ENCODE measurements at places on chromosomes 6 and 20.
A peak's percentile ranks its signal among the peaks of the same experiment; 100 is the strongest.

DNA sequence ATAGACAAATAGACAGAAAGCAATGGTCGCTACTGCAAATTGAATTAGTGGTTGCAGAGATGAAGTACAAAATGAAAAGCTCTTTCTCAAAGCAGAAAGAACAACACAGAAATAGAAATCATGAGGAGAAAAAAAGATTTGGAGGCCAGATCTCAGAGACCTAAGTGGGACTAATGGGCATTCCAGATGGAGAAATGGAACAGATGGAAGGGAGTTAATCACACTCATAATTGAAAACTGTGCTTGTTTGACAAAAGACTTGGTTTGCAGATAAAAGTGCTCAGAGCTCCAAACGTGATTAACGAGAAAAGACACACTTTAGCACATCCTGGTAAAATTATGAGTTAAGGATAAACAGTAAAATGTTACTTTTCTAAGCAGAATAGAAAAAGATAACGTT lies 58.1 kb upstream of the SNRPB2 start:
- no peak for DNase-seq

- DNase-seq = peak; percentile 37
Observed at GRCh38 chr20:40941133-40941610, 87.5 kb upstream of the TOP1 start.

GRCh38 chr6:79810871-79811270 lies 136.5 kb downstream of the ELOVL4 start:
- DNase-seq = peak; percentile 71

DNA sequence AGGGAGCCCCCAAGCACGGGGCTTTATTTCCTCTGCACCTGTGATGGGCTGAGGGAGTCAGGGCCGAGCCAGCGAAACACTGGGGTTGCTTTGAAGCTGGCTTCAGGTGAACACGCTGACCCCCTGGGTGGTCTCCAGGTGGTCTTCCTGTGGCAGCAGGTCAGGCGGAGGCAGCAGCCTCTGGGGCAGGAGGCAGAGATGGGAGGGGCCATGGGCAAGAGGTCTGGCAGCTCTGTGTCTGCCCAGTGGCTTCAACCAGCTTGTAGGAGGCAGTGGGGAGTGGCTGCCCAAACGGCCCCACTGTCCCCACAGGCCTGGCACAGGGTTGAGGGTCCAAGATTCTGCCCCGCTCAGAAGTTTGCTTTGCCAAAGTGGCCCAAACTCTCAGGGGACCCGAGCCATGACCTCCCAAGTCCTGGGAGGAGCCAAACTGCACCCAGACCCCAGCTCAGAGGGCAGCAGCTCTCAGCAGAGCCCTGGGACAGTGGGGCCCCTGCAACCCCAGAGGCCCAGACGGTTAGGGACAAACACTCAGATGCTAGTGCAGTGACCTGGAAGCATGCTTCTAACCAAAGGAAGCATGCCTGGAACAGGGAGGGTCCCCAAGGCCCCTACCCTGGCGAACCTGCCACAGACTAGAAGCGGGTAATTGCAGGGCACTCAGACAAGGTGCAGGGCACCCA lies 15.3 kb downstream of the NTSR1 start:
- DNase-seq = no peak

DNA sequence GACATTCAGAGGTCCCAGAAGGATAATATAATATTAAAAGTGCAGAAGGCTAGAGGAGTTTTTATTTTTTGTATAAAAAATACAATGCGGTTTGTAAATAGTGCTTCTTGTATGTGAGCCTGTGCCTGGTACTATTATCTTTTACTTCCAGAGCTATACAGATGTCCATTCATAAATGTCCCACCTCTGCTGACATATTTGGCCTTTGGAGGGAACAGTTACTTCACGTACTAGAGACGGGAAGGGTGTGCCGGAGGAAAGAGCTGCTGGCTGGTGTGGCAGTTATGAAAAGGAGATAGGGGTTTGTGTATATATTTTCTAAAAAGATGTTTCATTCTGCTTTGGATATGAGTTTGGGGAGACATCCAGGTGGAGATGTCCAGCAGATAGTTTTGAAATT lies 8.8 kb downstream of the CD109 start:
- no peak for DNase-seq

DNA sequence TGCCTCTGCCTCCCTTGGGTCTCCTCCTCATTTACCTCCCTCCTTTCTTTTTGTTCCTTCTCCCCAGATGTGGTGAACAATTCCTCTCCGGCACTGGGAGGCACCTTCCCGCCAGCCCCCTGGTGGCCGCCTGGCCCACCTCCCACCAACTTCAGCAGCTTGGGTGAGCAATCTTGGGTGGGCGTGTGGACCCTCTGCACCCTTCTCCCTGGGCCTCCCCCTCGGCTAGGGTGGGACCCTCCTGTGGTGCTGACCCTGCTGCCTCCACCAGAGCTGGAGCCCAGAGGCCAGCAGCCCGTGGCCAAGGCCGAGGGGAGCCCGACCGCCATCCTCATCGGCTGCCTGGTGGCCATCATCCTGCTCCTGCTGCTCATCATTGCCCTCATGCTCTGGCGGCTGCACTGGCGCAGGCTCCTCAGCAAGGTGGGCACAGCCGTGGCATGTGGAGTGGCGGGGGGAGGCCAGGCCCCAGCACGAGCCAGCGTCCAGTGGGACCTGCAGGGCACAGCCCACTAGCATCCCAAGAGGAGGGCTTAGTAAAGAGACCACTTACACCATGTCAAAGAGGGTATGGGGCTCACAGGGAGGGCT lies 8.8 kb downstream of the DDR1 start:
- no peak for DNase-seq

DNA sequence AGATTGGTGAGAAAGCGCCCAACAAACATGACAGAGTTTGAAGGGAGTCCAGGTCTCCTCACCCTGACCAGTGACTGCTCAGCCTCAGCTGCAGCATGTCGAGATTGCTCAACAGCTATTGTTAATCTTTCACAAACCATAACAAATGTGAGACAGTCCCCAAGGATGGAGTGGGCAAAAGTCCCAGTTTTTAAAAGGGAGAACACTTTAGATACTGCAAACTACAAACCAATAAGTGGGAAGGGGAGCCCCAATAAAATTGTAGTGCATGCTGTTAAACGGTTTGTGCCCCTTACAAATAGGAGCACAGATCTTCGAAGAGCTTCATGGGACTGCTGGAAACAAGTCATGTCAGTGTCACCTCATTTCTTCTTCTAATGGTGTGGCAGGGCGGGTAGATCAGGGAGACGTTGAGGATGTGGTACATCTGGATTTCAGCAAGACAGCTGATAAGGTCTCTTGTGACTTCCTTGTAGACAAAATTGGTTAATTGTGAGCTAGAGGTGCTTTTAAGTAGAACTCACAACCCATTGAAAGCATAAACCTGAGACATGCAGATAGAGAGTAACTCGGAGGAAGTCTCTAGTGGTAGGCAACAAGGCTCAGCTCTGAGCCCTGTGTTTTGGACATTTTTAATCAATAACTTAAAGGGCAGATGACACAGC lies 134.0 kb upstream of the ARMC2 start:
- DNase-seq = no peak

GRCh38 chr6:32825966-32826365 lies 9.2 kb upstream of the HLA-DOB start:
- no peak for DNase-seq

DNA sequence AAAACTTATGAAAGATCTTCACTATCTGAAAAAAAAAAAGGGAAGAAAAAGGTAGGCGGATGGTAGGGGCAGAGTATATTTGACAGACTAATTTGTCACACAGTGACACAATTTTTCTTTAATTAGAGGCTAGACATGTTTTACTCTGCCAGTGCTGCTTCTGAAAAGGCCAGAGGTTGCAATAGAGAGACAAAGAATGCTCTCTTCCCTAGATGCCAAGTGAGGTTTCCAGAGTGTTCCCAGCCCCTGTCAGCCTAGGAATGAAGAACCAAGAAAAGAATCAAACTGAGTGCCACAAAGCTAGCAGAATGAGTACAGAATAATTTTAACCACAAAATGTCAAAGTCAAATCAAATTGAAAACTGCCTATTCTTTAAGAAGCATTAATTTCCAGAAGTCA lies 13.0 kb downstream of the PNISR start:
- DNase-seq = no peak

GRCh38 chr6:70045413-70045812 lies 179.1 kb downstream of the COL19A1 start:
- no peak for DNase-seq

DNA sequence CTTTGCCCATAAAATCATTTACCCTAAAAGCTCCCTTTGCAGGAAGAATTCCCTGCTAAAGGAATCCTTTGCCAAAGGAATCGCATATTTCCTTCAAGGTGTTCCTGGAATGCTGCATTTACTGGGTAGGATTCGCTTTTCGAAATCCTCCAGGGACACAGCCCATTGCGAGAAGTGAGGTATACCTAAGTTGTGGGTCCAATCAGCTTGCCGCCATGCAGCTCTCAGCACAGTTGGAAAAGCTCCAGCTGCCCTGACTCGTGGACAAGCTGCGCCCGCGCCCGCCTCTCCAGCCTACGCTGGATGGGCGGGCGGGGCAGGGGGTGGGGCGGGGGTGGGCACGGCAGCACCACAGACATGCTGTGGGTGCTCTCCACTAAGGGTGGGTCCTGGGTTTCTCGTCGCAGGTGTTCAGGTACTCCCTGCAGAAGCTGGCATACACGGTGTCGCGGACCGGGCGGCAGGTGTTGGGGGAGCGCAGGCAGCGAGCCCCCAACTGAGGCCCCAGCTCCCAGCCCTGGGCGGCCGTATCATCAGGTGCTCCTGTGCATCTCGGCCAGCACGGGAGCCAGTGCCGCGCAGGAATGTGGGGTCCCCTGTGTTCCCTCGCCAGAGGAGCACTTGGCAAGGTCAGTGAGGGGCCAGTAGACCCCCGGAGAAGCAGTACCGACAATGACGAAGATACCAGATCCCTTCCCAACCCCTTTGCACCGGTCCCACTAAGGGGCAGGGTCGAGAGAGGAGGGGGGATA lies 1.4 kb downstream of the NNAT start:
- peak; percentile 96 for DNase-seq

GRCh38 chr6:29294499-29294914 lies 7.0 kb upstream of the OR14J1 start:
- DNase-seq = no peak

- peak; percentile 5 for DNase-seq
Observed at GRCh38 chr6:159941286-159942113, 27.4 kb upstream of the IGF2R start.

- no peak for DNase-seq
Observed at GRCh38 chr6:137830511-137830911, 36.5 kb upstream of the TNFAIP3 start.

- DNase-seq = no peak
Observed at GRCh38 chr6:112085286-112086065, 1.8 kb downstream of the TUBE1 start.

All from NCI-H1417 (cell line).